Activated CD8-positive, alpha-beta memory T cell treated with anti-CD3 and anti-CD28 coated beads, Interleukin-2, amount 50 U/mL, for 48 hours (primary cell): ENCODE measurements at places on chromosomes 2 and 18.

- no peak for DNase-seq
Observed at GRCh38 chr2:232973796-232974195, 39.3 kb downstream of the NGEF start.

GRCh38 chr2:160194351-160194750, 5.7 kb downstream of the ITGB6 start:
- no peak for DNase-seq

GRCh38 chr2:184041777-184042176, 556.6 kb upstream of the ZNF804A start:
- DNase-seq, result no peak

DNA sequence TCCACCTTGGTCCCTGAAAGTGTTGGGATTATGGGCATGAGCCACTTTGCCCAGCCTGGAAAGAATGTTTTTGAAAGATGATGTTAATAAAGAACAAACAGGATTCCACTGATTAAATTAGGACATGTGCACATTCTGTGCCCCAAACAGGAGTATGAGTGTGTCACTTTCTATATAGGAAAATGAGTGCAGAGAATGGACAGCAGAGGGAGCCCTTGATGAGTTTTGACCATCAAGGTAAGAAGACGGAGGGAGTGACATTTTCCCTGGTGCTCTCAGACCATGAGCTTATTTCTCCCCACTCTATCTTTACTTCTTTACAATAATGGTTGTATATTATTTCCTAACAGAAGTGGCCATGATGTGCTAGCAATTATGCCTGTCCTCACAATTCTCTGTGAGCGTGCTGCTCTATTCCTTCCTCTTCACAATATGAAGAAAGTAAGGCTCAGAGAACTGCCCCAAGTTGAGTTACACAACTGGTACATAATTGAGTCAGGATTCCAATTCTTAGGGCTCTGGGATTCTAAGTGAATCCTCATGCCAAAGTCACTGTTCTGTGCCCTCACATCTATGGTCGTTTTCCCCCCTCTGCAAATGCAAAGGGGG, 20.6 kb downstream of the RPL37A start:
- DNase-seq, result no peak

DNA sequence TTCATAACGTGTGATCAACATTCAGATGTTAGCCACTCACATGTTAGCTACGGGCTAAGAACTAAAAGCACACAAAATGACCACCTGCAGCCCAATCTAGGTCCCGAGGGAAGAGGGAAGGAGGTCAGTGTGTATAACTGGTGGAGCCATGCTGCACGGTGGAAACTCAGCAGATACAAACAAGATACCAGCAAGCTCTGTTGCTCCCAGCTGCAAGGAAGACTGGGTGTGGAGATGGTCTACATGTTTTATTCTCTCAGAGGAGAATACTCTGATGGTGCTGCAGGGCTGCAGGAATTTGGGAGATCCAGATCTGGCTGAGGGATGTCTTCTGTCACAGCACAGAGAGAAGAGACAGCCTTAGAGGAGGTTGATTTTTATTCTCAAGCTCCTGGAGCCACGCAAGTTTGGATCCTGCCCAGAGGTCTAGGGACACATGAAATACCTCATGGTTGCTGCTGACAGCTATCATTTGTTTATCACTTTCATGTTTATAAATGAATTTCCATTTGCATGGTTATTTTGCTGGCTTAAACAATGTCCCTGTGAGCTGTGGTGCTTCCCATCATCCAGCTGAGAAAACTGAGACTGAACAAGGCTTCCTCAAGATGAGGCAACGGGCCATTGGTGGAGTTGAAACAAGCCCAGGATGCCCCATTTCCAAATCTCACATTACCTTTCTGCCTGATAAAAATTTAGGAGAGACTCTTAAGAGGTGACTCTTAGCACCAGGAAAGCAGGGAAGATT, 30.9 kb downstream of the RNF144A start:
- no peak for DNase-seq

DNA sequence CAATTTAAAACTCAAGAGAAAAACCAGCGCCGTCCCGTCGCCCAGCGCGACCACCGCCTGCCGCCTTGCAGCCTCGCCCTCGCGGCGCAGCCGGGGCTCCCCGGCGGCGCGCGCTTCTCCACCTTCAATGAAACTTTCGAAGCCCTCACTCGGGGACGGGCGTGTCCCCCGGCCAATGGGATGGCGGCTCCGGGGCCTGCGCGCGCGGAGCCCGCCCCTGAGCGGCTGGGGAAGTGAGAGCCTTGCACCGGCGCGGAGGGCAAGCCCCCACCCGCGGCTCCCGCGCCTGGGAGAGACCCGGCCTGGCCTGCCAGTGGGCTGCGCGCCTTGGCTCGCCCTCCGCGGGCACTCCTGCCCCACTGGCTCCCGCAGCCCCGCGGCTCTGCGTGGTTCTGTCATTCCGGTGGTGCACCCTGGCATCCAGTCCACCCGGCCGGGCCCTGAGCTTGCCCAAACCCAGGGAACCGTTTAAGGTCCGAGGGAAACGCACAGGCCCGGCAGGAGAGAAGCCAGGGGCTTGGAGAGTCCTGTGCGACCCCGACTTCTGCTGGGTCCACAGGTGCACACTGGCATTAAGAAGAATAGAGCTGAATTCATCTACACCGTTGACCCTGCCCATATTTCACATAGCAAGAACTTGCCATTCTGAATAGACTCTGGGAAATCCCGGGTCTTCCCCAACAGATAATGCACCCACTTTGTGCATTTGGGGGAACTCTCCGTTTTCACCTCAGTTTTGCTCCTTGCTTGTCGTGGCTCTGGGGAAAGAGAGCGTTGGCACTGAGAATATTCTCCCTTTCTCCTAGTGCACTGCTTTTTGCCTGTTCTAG, at the start of gene PIEZO2:
Gene PIEZO2 (minus strand): TSS at position 129 of the 830 bp plus-strand sequence. CDS start 981 bp downstream, outside the sequence.
- DNase-seq, result no peak

DNA sequence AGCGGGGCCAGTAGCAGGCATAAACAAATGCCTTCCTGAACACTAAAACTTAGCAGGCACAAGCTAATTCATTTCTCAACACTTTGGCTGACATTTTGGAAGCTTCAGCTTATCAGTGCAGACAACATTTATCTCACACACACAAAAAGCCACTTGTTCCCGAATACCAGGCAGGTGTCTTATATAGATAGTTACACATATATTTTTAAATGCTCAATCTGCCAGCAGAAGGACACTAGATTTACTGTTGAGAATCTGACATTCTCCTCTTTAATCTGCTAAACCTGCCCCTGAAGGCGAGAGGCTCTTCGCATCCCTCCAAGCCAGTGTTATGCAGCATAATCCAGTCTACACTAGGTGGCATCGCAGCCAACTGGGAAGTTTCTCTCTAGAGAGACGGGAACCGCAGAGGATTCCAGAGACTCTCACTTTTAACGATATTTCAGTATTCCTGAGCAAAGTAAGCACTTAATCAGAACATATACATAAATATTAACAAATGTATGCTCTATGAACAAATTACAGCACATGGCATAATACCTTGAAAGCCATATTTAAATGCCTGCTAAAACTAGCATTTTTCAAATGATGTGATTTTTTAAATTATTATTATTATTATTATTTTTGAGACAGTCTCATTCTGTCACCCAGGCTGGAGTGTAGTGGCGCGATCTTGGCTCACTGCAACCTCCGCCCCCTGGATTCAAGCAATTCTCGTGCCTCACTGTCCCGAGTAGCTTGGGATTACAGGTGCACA, 90.2 kb upstream of the SCG2 start:
- no peak for DNase-seq

- no peak for DNase-seq
Observed at GRCh38 chr2:172372436-172372835, 55.0 kb upstream of the ITGA6 start.

DNA sequence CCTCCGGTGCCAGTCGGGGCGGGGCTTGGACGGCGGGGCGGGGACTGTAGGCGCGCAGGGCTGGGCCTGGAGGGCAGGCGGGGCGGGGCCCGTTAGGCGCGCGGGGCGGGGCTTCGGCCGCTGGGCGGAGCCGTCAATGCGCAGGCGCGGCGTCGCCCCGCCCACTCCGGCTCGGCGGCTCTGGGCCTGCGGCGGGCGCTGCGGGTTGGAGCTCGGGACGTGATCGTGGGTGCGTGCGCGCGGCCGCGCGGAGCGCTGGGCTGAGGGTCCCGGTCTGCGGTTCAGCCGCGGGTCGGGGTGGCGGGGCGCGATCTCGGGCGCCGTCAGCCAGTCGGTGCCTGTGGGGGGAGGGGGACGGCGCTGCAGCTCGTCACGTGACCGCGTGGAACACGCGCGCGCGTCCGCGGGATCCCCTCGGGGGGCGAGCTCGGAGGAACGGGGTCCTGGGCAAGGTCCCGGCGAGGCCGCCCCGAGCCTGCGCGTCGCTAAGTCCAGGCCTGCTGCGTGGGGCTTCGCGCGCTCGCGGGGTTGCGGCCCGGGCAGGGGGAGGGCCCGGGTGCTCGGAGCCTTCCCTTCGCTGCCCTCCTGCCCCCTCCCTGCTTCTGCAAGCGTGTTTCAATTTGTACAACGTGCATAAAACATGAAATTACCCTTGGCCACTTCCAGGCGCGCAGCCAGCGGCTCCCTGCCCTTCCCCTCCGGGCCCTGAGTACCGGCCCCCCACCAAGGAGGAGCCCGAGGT, at the start of gene D2HGDH:
Gene D2HGDH (plus strand): TSS at position 164 of the 742 bp plus-strand sequence. CDS start 595 bp downstream, outside the sequence.
- peak; percentile 99 for DNase-seq

- peak; percentile 34 for DNase-seq
Observed at GRCh38 chr2:85997017-85997970, 108.4 kb downstream of the POLR1A start.

GRCh38 chr2:221969087-221969829, 329.5 kb downstream of the PAX3 start:
- DNase-seq, result no peak

DNA sequence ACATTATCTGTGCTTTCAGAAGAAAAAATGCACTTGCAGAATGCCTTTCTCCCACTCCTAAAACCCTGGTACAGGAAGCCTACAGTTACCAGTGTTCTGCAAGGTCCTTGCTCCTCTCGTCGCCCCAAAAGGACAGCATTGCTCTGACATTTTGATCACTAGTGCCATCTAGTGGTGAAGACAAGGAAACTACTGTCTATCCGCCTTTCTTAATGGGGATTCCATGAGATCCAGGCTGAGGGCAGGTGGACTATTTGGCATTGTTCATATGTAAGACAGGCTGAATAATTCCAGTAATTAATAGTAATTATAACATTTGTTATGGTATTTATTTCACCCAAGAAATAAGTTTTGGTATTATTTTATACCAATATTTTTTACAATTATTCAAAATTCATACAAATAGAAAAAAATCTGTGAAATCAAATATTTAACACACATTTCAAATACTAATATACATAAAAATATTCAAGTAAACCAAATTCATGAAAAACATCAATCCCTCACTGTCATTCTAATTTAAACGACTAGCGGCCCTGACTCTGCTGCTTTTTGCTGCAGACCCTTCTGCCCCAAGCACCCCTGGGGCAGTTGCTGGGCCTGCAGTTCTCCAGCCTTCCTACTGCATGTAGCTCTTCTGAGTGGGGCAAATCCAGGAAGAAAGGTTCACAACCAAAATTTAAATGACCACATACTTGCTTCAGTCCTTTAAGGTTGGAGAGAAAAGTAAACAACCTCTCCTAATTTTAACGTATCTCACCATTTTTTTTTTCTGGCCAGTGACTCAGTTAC, 19.0 kb downstream of the TPGS2 start:
- DNase-seq, result peak; percentile 52

DNA sequence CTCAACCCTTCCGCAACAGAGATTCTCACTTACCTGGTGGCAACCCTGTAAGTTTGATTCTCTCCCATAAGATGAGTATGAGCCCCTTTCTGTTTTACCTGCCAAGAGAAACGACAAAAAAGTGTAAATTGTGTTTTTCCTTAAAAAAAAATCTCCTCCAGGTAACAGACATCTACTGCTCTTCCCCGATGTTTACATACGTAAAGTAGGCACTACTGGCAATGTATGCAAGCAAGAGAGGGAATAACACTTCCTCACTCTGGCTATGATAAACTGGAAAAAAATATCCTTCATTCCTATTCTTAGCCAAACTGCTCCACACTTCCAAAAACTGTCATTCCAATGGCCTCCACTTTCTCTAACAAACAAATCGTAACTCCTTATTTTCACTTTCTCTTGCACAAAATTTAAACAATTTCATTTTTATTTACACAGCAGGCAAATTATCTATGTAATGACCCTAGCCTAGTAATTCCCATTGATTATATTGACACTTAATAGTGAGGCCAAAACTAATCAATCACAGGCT, 184.5 kb downstream of the TCF4 start:
- DNase-seq, result no peak

- no peak for DNase-seq
Observed at GRCh38 chr18:79497638-79498081, 101.9 kb downstream of the NFATC1 start.

- no peak for DNase-seq
Observed at GRCh38 chr2:17799301-17800120, 16.7 kb upstream of the MSGN1 start.
